ENCODE measurements at places on chromosomes 6 and 20.

DNA sequence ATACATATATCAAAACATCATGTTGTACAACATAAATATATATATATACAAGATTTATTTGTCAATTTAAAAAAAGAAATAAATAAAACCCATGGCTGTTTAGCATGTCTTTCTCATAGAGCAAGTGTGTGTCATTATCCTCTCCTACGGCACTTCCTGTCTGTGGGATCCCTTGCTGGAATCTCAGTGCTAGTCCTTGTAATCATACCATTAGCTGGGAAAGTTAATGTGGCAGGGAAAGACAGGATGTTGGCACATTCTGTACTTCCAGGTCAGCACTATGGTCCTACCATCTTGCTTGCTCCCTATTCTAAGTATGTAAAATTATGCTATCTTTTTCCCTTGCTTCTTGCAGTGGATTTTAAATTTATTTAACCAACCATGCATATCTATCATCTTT, 9.5 kb upstream of the SLC17A3 start:
- DNase-seq: no peak

GRCh38 chr6:9121549-9121948, 686.2 kb upstream of the SLC35B3 start:
- DNase-seq: no peak

GRCh38 chr6:1790684-1791083, 181.0 kb downstream of the FOXC1 start:
- DNase-seq: no peak

DNA sequence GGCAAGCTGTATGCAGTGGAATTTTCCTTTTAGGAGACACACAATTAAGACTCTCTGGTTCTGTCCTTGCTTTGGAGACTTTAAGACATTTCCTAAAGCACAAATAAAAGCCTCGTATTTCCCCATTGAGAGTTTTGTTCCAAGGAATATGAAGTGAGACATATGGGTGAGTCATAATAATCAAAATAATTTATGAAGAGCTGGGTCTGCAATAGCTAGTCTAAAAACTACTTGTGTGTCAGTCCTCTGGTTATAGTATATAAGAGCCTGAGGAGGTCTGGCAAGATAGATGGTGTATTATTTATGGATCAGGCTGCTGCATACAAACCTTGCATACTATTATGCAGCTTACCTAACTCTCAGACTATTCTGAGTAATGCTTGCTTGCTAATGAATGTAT, 142.6 kb downstream of the ADGRG6 start:
- no peak for DNase-seq

DNA sequence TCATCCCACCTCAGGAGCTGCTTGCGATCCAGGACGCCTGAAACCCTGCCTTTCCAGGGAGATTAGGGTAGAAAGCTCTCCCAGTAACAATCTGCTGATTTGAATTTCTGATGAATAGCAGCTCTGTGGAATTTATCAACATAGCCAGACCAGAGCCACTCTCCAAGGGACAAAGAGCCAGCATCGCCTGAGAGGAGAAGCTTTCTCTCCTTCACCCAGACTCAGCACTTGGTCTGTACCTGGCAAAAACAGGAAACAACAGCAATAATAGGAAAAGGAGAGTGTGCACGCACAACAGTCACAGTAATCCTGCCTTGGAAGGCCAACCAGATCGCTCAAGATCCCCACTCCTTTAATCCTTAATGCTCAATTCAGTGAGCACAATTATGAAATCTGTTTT, 22.3 kb upstream of the ROS1 start:
- no peak for DNase-seq

DNA sequence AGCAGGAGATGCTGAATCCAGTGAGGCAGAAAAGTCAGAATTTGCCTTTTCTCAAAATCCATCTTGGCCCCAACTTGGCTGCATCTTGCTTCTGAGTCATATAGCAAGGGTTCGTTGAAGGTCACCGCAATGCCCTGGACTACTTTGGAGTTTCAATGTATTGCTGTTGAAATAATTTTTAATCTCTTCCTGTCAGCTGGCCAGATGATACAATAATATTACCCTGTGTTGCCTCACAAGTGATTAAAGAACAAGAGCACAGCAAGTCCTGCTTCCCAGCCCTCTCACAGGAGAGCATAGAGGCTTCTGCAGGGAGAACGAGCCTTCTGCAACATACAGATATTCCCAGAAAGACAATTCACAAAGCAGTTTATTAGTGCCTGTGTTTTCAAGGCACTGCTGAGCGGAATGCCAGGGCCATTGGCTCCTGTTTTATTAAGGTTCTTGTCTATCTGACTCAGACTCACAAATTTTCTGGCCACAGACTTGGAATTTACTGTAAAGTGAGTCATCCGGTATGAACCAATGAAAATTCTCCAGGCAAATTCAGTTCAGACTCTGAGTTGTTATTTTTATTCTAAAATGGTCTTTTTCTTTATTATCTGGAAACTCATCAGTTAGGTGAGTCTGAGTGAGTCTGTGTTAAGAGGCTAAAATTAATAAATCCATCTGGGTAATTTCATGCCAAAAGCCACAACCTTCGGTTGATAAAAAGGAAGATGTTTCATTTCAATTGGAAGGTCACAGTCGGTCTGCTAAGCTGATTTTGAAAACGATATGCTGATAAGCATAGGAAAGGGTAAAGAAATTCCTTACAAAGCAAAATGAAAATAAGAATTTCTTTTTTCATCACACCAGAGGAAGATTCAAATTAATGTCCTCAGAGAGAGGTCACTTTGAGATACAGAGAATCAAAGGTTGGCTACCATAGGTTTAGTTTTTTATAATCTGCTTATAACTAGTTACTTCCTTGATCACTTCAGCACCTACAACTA, 289.4 kb upstream of the STXBP5 start:
- DNase-seq: no peak

DNA sequence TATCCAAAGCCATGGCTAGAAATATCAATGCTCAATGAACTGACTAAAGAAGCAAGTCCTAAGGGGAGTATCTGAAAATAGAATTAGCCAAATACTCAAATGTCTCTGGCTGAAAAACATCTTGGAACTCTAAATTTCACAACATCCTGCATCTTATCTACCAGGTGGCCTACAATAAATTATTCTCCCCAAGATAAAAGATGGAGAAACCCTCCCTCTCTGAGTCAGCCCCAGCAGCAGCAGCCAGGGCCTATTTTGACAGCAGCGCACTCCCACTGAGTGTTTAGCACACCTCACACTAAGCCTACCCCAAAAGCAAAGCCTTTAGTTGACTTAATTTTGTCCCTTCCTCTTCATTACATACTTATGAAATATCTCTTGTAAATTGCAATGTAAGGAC, 5.9 kb downstream of the CALHM6 start:
- no peak for DNase-seq

GRCh38 chr6:47809873-47810272, 28.0 kb downstream of the OPN5 start:
- DNase-seq: no peak

DNA sequence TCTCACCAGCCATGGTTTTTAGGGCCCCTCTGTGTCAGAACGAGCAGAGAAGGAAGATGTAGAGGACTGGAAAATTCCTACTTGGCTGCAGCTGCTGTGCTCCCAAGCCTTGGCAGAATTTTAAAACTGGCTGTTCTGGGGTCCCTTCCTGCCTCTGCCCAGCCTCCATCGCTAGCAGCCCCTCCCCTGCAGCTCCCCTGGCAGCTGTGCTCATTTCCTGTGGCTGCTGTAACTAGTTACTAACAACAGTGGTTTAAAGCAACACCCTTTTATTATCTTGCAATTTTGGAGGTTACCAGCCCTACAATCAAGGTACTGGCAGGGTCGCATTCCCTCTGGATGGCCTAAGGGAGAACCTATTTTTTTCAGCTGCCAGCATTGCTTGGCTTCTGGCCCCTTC, 3.7 kb upstream of the CST11 start:
- DNase-seq: no peak

- DNase-seq: no peak
Observed at GRCh38 chr20:63097336-63097831, 90.6 kb upstream of the BHLHE23 start.

DNA sequence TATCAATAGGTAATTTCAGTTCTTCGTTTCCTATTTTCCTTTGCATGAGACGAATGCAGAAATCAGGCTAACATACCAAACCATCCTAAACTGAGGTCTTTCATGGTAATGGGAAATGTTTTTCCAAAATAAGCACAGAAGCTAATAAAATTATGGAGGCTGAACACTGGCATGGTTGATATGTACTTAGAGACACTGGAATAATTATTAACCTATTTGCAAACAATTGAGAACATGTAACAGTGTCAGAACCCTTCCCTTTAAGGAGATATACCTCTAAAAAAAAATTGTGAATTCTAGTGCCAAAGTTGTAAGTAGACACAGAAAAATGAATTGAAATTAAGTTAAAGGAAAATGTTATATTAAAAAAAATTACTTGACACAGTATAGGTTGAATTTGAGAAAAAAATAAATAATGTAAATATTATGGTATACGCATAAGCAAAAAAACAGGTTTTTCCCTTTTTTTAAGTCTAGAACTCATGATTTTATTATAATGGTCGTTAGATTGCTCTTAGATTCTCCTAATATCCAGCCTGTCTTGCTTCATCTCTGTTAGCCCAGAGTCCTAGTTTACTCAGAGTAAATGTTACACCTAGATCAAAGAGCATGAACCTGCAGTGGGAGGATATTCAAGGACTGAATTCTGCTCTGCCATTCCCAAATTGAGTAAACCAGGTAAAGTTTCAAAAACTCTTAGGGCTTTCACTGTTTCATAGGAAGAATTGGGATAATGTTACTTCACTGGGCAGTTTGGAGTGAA, 1.7 kb downstream of the SLC17A2 start:
- DNase-seq: no peak

DNA sequence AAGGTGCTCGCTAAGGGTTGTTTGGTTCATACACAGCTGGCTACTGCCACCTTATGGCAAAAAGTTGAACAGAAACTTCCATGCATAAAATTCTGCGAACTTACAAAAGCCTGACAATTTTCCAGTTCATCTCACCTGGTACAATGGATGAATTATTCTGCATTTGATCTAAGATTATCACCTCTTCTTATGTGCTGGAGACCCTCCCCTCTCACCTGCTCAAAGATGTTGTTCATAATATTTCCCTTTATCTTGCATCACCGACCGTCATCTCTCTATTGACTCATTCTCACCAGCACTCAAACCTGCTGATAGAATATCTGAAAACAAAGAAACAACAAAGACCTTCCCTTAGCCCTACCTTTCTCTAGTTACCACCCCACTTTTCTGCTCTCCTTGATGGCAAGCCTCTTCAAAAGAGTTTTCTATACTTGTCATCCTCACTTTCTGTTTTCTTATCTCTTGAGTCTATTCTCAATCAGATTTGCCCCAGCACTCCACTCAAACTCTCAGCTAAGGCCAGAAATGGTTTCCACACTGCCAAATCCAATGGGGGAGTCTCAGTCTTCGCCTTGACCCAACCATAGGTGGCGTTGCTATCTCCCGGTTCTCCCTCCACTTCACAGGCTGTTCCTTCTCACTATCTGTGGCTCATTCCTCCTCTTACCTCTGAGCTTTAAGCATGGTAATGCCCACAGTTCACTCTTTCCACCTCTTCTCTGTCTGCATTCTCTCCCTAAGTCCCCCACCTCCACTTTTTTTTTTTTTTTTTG, 25.8 kb downstream of the SNRNP48 start:
- no peak for DNase-seq

DNA sequence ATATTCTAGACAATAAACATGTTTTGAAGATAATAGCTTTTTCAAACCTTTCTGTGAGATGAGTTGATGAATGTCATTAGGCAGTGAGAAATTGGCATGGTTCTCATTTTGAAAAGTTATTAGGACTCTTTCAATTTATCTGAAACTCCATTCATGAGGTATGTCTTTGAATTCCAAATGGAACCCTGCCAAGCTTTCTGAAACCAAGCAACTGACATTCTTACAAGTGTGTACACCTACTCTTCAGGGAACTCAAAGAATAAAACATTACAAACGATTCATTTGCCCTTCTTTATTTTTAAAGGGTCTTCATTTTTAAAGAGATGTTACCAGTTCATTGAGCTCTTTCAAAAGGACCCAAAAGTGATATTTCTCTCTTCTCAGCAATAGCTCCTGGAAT, 2.1 kb upstream of the TRDN start:
- DNase-seq: no peak

DNA sequence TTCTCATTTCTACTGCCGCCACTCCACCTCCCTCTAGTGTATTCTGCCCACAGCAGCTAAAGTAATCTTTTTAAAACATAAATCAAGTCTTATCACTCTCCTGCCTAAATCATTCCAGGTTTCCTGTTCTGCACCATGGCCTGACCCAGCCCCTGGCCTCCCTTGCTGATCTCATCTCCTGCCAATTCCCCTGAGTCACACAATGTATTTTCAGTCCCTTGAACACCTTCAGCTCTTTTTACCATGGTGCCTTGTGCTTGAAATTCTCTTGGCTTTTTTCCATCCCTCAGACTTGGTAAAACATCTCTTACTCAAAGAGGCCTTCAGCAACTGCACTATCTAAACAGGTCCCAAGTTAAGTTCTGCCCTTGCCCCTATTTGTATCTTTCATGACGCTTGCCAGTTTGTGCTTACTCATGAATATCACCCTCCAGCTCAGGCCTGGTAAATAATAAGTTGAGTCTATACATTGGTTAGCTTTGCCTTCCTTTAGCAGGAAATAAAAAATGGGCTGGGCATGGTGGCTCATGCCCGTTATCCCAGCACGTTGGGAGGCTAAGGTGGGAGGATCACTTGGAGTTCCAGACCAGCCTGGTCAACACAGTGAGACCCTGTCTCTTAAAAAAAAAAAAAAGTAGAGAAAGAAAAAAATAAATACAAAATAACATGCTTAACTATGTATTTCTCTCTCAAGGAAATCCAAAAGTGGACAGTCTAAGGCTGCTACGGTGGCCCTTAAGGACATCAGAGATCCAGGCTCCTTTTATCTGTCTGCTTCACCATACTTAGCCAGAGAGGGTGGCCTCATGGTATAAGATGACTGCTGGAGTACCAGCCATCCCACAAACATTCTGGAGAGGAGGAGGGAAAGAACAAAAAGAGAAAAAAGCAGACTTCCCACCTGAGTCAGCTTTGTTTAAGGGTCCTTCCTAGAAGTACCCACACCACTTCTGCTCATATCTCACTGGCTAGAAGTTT, 62.2 kb downstream of the ARFGEF2 start:
- DNase-seq: no peak

GRCh38 chr6:3623451-3624249, 127.9 kb downstream of the PXDC1 start:
- no peak for DNase-seq

DNA sequence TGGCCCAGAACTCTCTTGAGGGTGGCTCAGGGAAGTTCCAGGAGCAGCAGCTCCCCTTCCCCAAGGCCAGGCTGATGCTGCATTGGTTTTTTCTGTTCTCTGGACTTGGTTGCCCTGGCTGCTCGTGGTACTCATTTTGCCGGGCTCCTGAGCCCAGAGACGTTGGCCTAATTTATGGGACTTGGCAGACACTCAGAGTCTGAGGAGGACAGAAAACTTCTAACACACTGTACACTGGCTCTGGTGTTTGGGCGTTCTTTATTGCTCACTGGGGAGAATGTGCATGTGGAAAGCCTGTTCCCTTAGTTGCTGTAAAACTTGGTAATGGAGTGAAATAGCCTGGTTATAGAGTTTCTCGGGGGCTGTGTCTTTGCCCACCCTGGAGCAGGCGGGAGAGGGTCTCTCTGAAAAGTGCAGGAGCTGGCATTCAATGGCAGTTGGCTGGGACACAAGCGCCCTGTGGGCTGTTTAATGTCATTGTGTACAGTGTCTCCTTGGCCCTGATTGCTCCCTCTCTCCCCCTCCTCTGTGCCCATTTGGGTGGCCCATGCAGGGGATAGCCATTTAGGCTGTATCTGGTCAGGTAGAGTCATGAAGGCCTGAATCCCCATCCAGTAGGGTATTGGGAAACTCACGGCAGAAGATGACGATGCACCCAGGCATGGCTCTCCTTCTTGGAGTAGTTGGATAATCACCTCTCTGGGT, 109.3 kb downstream of the CDC5L start:
- no peak for DNase-seq

GRCh38 chr6:70973604-70974003, 16.7 kb upstream of the B3GAT2 start:
- no peak for DNase-seq
